ENCODE measurements at places on chromosomes 7 and 10.
A peak's percentile ranks its signal among the peaks of the same experiment; 100 is the strongest.

DNA sequence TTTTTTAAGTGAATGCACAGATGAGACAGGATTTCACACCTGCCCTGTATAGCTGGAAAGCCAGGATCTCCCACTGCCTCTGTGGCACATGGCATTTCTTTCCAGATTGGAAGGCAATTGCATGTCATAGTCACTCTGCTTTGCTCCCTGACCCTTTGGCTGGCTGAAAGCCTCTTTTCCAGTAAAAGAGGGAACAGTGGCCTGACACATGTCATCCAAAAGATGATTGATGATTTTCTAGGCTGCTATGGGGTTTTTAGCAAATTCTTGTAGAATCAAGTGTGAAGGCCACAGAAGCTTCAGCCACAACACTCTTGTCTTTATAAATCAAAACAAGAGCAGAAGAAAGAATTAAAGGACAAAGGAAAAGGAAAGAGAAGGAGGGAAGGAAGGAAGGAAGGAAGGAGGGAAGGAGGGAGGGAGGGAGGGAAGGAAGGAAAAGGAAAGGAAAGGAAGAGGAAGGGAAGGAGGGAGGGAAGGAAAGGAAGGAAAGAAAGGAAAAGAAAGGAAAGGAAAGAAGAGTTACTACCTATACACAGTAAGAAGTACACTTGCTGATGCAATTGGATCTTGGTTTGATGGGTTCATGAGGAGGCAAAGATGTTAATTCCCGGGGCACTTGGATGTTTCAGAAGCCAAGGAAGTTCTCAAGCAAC, 158.9 kb upstream of the FRMD4A start:
- DNase-seq, result no peak

GRCh38 chr10:75355706-75356105, 45.9 kb downstream of the ZNF503 start:
- no peak for DNase-seq

- no peak for DNase-seq
Observed at GRCh38 chr7:3968234-3968633, 667.2 kb downstream of the SDK1 start.

- no peak for DNase-seq
Observed at GRCh38 chr10:108801775-108802517, 1121.4 kb downstream of the XPNPEP1 start.

DNA sequence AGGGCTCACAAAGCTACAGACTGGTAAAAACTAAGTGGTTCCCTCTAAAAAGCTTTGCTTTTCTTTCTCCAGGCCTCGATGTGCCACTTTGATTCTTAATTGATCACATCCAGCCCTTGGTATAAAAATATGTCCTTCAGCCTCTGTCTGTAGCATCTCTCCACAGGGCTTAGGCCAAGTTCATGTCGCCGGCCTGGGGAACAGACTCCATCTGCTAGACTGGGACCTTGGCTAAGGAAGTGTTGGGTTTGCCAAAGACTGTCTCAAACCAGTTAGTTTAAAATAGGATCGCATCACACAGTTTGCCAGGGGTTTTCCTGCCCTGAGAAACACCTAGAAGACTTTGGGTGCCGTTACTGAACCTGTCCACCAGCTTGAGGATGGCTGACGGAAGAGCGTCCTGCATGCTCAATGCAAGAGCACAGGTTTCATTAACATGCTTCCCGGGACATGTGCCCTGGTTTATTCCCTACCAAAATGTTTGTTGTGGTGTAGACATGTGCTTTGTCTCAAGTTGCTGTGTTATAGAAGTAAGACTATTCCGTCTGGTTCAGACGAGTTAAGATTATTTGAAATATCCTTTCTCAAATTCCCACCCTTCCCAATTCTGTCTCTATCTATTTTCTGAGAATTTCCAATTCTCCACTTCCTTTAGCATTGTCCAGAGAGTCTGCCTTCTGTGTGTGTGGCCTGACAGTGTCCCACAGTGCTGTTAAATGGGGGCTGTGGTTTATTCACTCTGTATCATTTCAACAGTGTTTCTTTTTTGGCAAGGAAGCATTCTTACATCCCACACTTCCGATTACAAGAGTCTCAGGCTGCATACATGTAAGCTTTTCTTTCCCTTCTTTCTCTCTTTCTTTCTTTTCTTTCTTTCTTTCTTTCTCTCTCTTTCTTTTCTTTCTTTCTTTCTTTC, 334.7 kb downstream of the INHBA start:
- DNase-seq, result no peak

DNA sequence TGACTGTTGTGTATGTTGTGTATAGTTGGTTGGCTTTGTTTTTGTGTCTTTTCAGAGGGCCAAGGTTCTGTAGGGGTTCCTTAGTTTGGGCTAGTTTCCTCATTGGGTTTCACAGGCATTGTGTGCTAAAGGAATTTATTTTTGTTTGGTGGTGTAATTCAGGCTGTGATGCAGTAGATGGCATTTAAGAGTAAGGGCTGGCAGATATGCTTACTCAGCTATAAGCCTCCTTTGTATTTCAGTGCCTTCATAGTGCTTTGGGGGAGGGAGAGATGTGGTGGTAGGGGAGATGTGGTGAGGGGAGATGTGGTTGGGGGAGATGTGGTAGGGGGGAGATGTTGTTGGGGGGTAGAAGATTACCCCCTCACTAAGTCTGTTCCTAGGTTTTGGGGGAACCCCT, 91.7 kb downstream of the SLC25A40 start:
- no peak for DNase-seq

- no peak for DNase-seq
Observed at GRCh38 chr10:61211468-61211867, 241.7 kb downstream of the TMEM26 start.

GRCh38 chr7:74183142-74183541, 9.0 kb downstream of the EIF4H start:
- DNase-seq, result no peak

- no peak for DNase-seq
Observed at GRCh38 chr10:124568339-124568738, 106.7 kb downstream of the LHPP start.

GRCh38 chr7:89133357-89133756, 337.8 kb upstream of the TEX47 start:
- DNase-seq, result no peak

DNA sequence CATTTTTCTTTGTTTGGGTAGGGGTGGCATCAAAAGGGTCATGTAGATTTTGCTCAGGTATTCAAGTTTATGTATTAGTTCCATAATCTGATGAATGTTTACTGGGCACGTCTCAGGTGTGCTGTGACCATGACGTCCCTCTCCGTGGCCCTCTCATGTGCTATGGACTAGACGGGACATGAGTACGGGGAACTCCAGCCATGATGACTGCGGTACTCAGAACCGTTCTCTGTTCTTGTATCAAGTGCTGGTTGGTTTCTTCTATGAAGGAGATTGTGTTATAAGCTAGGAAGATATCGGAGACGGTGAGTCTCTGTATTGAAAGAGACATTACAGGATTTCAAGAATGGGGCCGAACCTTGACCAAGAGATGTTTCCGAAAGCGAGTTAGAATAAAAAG, 116.5 kb upstream of the ADARB2 start:
- DNase-seq, result no peak

DNA sequence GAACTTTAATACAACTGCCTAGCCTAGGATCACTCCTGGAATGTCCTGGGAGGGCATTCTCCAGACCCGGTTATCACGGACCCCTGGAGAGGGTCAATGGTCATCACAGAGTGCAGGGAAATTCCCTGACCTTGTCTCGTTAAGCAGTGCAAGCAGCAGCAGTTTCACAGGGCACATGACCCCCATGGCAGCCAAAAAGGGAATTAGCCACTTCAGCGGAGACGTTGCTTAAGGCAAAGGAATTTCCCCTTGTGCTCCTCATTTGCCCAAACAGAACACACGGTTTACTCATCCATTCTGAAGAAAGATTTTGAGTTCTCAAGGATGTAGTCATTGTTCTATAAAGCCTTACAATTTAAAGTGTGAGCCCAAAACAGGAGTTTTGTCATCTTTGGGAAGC, 260.3 kb downstream of the SNX13 start:
- DNase-seq, result peak; percentile 27

DNA sequence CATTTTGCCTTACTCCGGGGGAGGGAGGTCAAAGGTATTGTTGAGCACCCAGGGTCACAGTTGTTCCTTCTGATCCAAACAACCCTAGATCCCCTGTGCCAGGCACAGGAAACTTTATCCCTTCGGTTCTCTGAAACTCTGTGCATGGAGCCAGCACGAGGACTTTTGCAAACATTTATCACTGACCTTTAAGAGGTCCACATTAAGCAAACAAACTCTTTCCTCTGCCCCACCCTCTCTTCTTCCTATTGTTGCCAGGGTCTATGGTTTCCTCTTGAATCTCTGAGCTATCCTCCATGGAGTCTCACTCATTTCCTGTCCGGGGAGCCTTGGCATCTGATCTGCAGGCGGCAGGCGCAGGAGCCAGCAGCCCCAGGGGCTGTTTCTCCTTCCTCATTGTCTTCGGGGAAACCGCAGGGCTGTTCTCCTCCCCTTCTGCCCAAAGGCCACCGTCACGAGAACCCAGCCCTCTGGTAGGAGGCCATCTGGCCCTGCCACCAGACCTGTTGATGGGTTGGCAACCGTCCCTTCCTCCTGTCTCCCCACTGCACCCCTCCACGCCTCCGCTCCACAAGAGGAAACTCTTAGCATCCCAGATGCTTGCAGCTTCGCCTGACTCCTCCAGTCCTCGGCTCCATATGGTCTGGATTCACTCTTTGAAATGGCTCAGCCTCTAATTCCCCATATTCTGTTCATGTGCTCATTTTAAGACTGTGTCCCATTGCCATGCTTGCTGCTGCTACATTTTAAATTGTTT, 327.3 kb upstream of the NRP1 start:
- DNase-seq, result peak; percentile 100

GRCh38 chr7:65980478-65981250, 1.3 kb downstream of the GUSB start:
- no peak for DNase-seq

GRCh38 chr7:75054744-75055143, 18.9 kb downstream of the RCC1L start:
- no peak for DNase-seq

- no peak for DNase-seq
Observed at GRCh38 chr10:43200538-43201390, 62.5 kb downstream of the CSGALNACT2 start.

DNA sequence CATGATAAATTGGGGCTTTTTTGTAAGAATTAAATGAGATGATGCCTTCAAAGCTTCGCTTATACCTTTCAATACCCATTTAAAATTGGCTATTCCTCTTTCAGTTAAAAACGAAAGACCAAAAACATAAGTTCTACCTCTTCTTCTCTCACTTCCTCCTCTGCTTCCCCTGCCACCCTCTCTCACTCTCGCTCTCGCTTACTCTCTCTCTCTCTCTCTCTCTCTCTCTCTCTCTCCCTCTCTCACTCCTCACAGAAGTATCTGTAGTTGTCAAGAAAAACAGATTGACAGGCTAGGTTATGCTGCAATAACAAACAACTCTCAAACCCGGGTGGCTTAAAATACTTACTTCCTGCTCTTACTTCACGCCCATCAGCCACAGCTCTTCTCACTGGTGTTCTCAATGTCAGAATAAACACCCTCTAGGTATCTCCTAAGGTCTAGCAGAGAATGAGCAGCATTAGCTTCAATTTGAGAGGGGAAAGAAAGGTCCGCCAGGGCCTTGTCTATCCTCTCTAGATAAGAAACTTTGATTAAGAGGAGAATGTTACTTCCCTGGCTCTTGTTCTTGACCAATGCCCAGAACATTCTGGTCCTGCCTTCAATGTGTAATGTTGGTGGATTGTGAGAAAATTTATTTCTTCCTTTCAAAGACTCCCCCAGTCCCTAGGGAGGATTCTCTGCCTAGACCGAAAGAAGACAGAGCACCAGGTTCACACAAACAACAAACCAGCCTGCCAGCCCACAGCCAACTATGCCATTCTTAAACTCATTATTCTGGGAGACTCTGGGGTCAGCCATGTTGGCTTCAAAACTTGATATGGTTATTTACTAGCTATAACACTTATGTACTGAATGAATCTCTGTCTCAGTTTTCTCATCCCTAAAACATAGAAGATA, 1028.7 kb downstream of the XPNPEP1 start:
- DNase-seq, result no peak

DNA sequence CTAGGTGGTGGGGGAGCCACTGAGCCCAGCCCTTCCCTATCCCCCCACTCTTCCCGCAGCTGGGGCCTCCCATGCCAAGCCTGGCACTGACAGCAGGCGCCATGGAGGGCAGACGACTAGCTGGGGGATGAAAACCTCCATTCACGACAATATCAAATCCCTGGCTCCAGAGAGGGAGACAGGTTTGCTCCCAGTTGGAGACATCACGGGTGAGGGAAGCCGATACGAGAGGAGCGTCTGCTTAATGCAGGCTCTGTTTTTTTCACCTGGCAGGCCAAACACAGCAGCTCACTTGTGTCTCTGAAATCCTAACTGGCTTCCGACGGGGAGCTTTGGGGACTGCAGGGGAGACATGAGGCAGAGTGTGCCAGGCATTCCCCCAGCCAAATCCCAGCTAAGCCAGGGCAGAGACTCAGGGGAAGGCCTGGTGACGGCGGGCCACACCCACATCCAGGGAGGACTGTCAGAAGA, 307.4 kb upstream of the ZMIZ1 start:
- no peak for DNase-seq

DNA sequence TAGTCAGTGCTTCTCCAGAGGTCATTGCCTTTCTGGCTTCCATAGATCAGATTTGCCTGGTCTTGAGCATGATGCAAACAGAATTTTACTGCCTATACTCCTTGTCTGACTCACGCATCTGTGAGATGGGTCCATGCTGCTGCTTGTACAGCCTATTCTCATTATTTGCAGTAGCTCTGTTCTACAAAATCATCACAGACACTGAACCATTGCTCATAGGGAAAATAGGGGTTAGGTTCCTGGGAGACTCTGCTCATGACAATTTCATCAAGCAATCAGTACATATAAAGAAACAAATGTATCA, 7.4 kb upstream of the CREB3L2 start:
- DNase-seq, result no peak

DNA sequence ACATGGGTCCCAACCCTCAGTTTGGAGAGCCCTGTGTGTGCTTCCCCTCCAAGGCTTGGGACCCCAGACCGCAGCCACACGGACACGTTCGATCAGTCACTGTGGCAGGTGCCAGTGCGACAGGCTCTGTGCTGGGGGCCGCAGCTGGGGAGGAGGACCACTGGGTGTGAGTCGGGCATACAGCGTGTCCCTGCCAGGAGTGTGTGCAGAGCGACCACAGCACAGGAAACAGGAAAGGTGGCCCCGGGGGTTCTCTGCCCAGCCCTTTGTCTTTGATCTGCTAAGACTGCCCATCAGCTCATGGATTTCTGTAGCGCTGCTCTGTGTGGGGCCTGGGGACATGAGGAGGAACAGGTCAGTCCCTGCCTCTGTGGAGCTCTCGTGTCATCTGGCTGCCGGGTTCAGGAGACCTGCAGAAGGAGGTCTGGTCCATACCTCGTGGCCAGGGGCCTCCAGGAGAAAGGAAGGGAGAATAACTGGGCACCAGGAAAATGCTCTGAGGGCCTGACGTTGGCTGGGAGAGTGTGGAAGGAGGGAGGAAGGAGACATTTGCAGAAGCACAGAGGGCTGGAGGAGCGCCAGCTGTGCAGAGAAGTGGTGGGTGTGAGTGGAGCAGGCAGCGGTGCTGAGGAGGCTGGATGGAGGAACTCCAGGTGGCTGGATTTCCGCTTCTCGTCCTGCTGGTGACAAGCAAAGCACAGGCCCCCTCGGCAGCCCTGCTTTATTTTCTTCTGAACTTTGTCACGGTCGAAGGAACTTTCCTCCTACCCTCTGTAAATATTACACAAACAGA, 4.1 kb downstream of the NUDT1 start:
- DNase-seq, result no peak

- DNase-seq, result no peak
Observed at GRCh38 chr10:63119041-63119440, 14.1 kb upstream of the NRBF2 start.

All from T1000 (cell line).